ENCODE measurements at places on chromosomes 5 and 9.

DNA sequence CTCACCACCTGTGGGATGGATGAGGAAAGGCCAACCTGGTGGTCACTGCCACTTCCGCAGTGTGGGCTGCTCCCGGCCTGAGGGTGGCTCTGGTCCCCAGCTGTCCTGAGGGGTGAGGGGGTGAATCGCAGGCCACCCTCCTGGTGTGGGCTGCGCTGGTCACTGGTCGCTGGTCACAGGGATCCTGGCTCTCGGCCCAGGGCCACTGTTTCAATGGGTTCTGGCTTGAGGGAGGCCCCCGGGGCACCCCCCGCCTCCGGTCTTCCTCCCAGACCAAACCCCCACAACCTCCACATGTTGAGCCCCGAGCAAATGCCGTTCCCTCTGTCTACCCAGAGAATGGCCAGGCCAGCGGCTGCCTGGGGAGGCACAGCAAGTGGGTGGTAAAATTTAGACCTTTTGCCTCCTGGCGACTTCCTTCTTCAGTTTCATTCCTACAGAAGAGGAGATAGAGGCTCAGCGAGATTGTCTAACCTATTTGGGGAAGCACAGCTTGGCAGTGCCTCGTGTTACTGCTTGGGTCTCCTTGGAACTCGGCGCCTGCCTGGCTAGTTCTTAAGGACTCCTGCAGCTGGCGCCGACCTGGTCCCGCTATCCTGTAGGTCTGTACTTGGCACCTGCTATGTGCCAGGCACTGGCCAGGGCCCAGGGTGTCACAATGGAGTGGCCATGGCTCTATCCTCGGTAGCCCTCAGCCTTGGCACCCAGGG, 48.2 kb downstream of the RXRA start:
- DNase-seq: no peak

DNA sequence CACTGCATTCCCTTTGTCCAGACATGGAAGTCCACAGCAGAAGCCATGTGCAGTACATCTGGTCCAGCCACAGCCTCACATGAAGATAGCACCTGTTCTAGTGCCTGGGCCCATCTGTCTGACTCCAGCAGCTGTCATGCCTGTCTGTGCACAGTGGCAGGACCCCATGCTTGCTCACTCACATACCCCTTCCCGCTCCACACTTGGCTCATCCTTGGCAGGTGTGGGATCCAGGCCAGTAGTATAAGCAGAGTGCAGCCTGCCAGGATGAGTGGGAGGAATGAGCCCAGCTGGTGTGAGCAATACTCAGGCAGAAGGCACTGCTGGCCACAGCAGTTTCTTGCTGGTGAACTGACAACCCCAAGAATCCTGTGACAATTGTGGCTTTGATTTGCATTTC, 168.0 kb downstream of the PRDM9 start:
- DNase-seq: no peak

GRCh38 chr9:22208846-22209585, 199.9 kb upstream of the CDKN2B start:
- no peak for DNase-seq

- peak; percentile 70 for DNase-seq
Measured at GRCh38 chr5:158801268-158801667, 298.4 kb downstream of the EBF1 start.

DNA sequence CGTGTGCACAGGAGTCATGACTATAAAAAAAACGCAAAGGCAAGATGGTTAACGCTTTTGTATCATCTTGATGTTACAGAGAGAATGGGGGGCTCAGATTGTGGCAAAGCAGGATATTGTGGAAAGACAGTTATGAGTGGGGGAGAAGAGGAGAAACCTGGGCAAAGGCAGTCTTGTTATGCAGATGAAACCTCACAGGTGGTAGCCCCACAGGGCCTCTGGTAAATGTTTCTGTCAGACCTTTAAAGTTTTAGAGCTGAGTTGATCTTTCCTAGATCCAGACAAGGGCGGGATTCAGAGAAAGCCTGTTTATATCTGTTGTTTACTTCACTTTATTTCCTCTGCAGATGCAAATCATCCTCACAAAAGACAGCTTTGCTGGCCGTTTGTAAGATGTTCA, 55.2 kb downstream of the C9orf85 start:
- DNase-seq: no peak

DNA sequence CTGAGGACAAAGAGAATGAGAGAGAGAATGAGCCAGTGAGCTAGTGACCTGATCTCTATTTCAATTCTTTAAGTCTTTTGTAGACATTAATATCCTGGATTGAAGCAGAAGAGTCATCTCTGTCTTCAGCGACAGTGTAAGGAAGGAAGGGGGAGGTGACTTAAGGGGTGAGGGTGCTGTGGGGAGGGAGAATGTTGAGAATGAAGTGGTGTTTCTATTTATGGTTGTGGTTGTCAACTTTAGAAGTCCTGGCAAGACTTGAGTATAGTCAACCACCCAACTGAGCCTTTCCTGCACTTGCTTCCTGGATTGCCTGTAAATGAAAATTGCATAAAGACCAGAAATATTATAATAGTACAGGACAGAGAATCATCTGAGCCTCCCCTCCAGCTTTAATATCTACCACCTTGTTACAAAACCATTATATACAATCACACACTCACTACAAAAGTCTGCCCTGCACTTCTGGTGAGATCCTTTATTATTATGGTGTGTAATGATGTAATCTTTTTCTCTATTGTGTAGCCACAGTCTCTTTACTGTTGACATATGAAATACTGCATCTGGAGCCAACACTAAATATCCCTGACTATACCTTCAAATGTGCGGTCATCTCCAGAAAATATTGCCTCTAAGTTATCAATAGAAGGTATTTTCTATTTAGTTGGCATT, 91.7 kb downstream of the NTRK2 start:
- no peak for DNase-seq
